ENCODE measurements at places on chromosomes 3 and 15.

- no peak for DNase-seq
Observed at GRCh38 chr3:150376001-150376848, 31.9 kb upstream of the TSC22D2 start.

GRCh38 chr3:42014921-42015533 lies 53.1 kb upstream of the ULK4 start:
- DNase-seq = no peak

DNA sequence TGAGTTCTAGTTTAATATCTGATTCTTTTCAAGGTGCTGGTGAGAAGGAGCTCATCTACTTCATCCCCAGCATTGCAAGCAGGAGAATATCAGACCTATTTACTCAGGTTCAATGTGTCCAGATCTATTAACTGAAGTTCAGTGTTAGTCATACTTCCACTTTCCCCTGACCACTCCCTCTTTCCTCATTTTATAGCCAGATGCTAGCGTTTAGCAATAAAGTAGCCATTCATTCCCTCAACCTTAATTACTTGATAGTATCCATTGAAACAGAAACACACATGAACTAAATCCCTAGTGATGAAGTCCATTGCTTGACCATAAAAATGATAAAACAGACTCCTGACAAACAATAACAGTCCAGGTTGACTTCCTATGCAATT lies 60.0 kb downstream of the RPL22L1 start:
- DNase-seq = no peak

DNA sequence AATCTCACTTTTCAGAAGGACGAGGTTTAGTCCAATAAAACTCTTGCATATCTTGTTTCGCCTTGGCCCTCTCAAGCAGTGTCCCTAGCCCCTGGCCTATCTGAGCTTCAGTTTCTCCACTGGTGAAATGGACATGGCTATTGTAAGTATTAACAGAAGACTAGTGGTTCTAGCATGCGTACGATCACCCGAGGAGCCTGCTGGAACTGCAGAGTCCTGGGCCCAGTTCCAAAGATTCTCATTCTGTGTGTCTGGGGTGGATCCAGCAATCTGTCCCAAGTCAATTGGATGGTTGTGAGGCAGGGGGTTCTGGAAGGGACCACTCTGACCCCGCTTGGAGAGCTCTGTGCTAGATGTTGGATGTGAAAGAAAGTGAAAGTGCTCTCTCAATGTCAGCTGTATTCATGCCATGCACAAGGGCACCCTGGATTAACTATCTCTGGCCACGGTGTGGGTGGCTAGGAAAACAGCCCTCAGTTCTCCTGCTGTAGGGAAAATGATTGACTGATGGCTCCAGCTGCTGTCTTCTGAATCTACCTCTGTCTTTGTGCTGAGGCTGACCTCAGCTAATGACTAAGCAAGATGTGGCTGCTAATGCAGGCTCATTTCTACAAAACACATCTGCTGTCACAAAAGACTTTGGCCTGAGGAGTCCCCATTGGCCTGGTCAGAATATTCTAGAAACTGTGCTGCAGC lies 1.9 kb upstream of the PLA1A start:
- DNase-seq = no peak

DNA sequence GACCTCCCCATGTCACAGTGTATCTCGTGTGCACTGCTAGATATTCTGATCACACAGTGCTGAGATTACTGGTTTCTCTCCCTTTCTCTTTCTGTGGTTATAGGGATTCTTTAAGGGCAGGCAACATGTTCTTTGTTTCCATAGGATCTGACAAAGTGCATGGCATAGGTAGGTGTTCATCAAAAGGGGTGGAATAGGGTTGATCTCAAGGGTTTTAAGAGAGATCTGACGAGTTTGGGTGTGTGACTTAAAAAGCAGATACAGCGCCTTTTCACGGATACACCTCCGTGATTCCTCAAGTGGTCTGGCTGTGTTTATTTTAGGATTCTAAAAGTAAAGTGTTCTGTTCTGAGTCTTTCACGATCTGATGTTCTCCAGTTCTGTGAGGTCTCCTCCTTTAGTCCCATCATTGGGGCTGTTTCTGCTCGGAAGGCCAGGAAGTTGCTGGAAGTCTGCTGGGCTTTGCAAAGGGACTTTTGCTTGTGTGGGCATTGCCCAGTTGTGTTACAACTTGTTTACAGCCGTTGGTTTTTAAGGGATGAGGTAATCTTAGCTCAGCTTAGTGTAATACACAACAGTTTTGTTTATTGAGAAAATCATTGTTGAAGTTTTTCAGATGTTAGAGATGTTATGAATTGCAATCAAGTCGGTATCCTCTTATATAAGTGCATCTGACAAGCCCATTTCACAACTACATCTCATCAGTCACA lies 34.8 kb downstream of the IGF1R start:
- DNase-seq = no peak

- DNase-seq = no peak
Observed at GRCh38 chr15:74444106-74445062, 10.6 kb upstream of the SEMA7A start.

GRCh38 chr3:196292286-196292923 lies 4.9 kb upstream of the PCYT1A start:
- no peak for DNase-seq

DNA sequence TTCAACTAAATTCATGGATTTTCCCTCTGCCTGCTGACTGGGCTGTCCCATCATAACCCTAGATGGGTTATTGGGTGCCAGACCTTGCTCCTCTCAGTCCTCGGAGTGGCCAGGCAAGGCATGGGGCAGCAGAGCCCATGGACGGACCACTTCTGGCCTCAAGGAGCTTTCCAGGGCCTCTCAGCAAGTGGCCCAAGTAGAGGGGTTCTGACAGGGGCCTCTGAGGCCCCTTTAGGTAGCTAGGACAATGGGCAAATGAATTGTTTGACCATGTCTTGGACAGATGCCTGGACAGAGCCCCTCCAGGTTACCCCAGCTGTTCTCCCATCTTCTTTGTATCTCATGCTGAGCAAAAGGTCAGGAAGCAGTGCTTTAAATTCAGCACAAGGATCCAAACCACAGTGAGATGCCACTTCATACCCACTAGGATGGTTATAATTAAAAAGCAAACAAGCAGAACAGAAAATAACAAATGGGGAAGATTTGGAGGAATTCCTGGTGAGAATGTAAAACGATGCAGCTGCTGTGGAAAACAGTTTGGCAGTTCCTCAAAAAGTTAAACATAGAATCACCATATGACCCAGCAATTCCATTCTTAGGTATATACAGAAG lies 61.6 kb downstream of the SPSB4 start:
- DNase-seq = no peak

GRCh38 chr15:88376574-88377174 lies 90.5 kb downstream of the MRPL46 start:
- no peak for DNase-seq

DNA sequence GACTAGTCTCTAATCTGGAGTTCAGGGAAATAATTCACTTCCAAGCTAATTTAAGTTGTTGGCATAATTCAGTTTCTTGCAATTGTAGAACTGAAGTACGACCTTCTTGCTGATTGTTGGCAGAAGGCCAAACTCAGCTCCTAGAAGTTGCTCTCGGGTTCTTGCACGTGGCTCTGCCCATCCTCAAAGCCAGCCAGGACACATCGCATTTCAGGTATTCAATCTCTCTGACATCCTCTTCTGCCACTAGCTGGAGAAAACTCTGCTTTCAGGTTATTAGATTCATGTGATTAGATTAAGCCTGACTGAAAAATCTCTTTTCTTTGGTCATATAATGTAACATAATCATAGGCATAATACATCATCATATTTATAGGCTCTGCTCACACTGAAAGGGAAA lies 362.0 kb downstream of the ZPLD1 start:
- DNase-seq = no peak

DNA sequence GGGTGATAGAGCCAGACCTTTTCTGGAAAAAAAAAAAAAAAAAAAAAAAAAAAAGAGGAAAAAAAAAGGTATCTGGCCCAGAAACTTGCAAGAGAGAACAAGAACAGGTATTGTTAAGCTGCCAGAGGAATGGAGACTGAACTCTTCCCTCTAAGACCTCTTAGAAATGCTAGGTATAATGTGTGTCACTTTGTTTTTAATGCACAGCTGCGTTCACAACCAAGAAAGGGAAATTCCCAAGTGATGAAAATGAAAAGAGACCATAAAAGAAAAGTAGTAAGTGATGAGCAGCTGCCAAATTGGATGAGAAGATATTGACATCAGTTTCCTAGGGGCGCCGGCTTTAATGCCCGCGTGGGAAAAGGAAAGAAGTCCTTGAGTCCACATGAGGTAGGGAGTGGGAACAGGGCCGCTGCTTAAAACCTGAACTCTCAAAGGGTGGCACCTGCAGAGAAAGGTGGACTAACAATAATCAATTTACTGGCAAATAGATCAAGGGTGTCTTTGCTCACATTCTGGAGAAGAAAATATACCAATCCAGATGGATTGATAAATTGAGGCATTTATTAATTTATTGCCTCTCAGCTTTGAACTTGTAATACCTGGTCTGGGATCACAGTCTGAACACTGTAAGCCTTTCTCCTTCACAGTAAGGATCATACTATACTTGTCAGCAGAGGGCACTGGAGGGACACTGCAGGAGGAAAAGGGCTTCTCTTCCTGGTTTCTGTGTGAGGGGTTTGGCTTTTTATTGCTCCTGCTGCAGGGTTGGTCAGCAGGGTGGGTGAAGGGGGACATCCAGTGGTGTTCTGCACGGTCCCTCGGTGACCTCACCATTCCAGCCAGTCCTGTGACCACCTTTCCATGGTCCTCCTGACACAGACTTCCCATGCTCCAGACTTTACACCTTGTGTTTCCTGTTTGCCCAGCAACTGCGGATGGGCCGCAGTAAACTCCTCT lies 131.6 kb downstream of the AQP9 start:
- DNase-seq = peak; percentile 47

DNA sequence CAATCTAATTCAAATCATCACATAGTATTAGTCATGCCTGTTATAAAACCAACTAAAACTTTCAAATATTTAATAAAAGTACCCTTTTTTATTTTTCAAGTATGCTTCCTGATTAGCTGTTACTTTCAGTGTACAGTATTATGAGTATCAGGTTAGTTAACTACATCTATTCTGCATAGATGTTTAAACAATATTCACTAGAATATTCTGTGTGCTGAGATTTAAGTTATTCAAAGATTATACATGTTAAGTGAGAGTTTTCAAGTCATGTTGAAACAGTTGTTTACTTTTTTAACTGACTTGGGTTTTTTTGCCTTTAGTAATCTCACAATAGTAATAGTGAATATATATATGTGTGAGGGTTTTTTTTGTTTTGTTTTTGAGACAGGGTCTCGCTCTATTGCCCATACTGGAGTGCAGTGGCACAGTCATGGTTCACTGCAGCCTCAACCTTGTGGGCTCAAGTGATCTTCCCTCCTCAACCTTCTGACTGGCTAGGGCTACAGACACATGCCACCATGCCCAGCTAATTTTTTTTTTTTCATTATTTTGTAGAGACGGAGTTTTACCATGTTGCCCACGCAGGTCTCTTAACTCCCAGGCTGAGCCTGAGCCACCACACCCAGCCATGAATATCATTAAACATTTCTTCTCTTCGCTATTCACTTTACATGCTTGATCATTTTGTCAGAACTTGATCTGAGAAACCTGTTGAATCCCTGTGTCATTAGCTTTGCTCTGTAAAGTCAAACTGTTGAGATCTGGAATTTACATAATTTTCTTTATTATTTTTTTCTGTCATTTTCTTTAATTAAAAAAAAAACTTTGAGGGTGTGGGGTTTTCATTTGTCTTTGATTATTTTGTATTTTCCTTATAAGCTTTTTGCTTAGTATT lies 286.2 kb upstream of the UBE2E1 start:
- DNase-seq = no peak

GRCh38 chr15:92069308-92070250 lies 216.1 kb downstream of the SLCO3A1 start:
- no peak for DNase-seq

DNA sequence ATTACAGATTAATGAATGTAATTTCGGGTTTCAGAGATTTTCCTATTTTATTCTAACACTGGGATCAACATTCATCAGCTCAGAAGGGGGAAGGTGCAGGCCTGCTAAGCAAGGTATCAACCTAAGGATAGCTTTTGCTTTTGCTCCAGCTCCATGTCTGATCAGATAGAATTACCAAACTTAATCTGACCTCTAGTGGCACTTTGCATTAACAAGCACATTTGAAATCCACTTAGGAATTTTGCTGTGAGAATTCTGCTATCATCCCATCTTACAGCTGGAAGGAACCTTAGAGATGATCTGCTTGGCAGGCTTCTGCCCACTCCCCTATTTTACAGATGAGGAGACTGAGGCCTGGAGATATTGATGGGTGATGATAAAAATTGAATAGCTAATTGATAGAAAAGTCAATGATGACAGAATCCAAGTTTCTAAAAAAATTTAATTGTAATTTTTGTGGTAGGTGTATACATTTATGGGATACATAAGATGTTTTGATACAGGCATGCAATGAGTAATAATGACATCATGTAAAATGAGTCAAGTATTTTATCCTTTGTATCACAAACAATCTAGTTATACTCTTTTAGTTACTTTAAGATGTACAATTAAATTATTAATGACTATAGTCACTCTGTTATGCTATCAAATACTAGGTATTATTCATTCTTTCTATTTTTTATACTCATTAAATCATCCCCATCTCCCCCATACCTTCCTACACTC lies 209.2 kb upstream of the ZPLD1 start:
- peak; percentile 37 for DNase-seq

DNA sequence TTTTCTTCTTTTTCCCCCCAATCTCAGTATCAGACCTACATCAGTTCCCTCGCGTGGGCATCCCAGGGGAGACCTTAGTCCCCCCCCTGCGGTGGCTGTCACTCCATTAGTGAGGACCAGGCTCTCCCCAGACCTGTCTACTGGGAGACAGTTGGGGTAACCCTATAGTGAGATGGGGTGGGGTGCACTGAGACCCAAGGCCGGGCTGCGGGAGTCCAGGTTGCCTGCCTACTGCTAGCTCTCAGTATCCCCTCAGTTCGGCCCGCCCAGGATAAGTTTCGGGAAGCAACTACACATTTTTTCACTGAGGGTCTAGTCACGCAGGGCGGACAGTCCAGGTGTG lies 671 bp upstream of the DCUN1D1 start:
- DNase-seq = no peak

GRCh38 chr15:49847423-49848281 lies 226.8 kb downstream of the DTWD1 start:
- DNase-seq = no peak

GRCh38 chr15:90988296-90988695 lies 6.0 kb downstream of the PRC1 start:
- no peak for DNase-seq

DNA sequence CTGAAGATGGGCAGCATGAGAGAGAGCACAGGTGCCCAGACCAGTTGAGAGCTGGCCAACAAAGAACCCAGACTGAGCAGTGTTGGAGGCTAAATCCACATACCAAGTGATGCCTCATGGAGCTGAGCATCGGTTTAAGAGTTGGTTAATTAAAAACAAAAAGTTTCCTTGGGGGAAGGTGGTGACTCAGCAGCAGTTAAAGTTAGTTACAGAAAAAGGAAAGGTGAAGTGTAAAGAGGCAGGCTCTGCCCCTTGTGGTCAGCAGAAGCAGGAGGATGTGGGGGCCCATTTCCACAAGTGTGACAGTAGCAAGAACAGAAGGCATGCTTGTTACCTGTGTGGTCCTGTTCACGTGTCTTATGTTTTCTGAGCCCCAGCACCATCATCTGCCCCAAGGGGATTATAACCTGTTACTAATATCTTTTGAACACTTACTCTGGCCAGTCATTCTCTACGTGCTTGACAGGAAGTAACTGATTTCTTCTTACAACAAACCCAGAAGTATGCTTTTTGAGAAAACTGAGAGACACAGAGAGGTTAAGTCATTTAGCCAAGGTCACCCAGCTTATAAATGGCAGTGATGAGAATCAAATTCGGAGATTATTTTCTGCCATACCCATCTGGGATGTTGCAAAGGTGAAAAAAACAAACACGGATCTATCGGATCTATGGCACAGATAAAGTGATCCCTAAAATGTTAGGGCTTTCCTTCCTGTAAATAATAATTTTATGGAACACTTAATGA lies 91.0 kb downstream of the EPHB1 start:
- no peak for DNase-seq
